Pancreas (tissue), 10 donors: ENCODE measurements at places on chromosomes 1 and 21.

- DNase-seq, result peak; percentile 21
Measured at GRCh38 chr1:16927711-16928485, 6.2 kb downstream of the CROCC start.

DNA sequence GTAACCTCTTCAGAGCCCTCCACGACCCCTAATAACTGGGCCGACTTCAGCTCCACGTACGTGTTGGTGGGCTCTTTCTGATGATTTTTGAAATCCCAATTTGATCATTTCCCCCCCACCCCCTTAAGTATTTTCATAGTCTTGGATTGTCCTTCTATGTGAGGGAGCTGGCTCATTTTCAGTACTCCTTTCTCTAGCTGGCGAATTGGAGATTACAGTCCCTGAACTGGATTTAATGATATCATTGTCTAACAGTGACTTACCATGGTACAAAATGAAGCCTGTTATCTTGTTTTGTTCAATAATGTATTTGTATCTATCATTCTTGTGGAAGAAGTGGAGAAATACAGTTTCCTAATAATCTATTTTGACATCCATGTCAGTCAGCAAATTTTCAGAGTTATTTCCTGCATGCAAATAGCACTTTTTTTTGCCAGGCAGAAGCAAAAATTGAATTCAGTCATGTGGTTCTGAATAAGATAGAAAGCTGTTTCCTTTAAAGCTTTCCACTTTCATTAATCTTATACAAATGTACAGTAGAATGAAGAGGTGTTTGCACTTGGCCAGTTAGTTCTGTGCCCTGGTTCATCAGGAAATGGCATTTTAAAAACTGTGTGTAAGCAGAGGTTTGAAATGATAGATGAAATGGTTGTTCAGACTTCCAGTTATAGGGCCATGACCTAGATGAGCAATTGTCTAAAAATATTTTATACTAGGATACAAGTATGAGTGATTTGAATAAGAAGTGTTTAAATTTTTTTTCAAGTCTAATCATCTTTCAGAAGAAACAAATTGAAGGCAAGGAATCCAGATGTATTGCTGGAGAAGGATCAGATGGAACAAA, 104.2 kb downstream of the ATP5PO start:
- no peak for DNase-seq

GRCh38 chr1:211603191-211603701, 24.3 kb upstream of the SLC30A1 start:
- no peak for DNase-seq

- no peak for DNase-seq
Measured at GRCh38 chr1:113438505-113439276, 48.4 kb downstream of the MAGI3 start.

DNA sequence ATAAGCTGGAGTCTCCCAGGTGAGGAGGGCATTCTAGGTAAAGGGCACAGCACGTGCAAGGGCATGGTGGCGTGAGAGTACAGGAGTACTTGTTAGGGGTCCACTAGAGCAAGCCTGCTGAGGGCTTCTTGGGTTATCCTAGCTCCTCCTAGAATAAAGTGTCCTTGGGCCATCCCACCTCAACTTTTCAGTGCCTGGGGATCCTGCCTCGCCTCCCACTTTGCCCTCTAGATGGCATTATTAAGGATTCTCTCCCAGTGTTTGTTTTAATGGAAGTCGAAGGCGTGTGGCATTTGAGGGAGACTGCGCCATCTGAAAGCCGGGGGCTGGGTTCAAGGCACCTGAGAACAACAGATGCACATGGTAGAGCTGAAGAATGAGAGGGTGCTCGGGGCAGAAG, 74.5 kb upstream of the SELENON start:
- no peak for DNase-seq

DNA sequence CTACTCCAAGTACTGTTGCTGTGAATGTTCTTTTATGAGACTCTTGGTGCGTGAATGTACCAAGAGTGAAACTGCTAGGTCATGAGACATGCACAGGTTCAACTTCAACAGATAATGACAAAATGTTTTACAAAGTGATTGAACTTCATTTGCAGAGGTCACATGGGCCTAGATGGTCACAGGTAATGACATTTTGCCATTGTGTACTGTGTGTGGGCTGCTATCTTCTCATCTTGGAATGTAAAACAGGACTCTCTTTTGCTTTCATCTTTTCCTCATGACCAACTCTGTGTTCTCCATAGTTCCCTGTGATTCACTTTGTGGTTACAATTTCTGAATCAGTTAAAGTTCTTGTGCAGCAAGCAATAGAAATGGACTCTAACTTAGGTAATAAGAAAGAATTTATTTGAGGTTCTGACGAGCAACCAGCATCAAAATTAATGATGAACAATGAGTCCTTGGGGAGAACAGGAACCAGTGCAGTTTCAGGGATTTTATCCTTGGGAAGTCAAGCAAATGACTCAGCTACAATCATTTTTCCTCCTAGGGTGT, 16.2 kb upstream of the TSNAX start:
- no peak for DNase-seq

- no peak for DNase-seq
Measured at GRCh38 chr1:241101622-241102021, 255.4 kb downstream of the RGS7 start.
